Mammary epithelial cell (primary cell): ENCODE measurements at places on chromosomes 7 and 10. TPM values are rescaled to one million over a fixed set of nuclear protein-coding genes. Genes with fewer than 3 reads are reported as not detected.

CD36 gene
- total RNA-seq: 0.50 TPM

AGR3 gene
- not detected in 2 replicates for total RNA-seq

TMEM176B gene
- total RNA-seq: 0.17 TPM

SMKR1 gene
- total RNA-seq: not detected

METTL27 gene
- total RNA-seq: 8.5 TPM

TMEM236 gene
- total RNA-seq: 0.17 TPM

AMPH gene
- under 0.01 TPM for total RNA-seq

C10orf53 gene
- not detected for total RNA-seq

LRRC18 gene
- not detected for total RNA-seq

PLA2G12B gene
- total RNA-seq: not detected

CYP2W1 gene
- total RNA-seq: not detected

FBXL15 gene
- 5.0 TPM for total RNA-seq

ASB10 gene
- total RNA-seq: not detected

NOC3L gene
- 19.0 TPM for total RNA-seq

EPHB6 gene
- total RNA-seq: 0.83 TPM

VGF gene
- total RNA-seq: not detected

MSMB gene
- not detected for total RNA-seq

ANKRD61 gene
- not detected in 2 replicates for total RNA-seq

MKI67 gene
- 1.3 TPM for total RNA-seq

NME8 gene
- total RNA-seq: not detected

UPK3B gene
- total RNA-seq: 0.67 TPM

H2BK1 gene
- total RNA-seq: not detected

AP1S1 gene
- total RNA-seq: 102 TPM

FXYD4 gene
- total RNA-seq: not detected in 2 replicates

IFIT1B gene
- total RNA-seq: not detected in 2 replicates

FKBP9 gene
- total RNA-seq: 129 and 141 TPM in 2 replicates

NPC1L1 gene
- not detected for total RNA-seq

SPDYE2B gene
- total RNA-seq: not detected

SPAG6 gene
- not detected for total RNA-seq

ANKIB1 gene
- total RNA-seq: 56.4 and 61.2 TPM in 2 replicates

ORAI2 gene
- 28.0 TPM for total RNA-seq

CEP55 gene
- 21.0 and 35.4 TPM in 2 replicates for total RNA-seq

RNF133 gene
- 0.17 TPM for total RNA-seq

LRMDA gene
- total RNA-seq: 0.67 TPM

WNT16 gene
- not detected in 2 replicates for total RNA-seq

OPN4 gene
- not detected in 2 replicates for total RNA-seq

TSPAN14 gene
- total RNA-seq: 47.8 TPM

BTBD16 gene
- not detected for total RNA-seq

CALCR gene
- total RNA-seq: not detected in 2 replicates

SLIT1 gene
- not detected in 2 replicates for total RNA-seq

MCU gene
- total RNA-seq: 32.7 and 36.9 TPM in 2 replicates

PTPN20 gene
- 19.3 TPM for total RNA-seq

PCLO gene
- 5.8 TPM for total RNA-seq

CLIP2 gene
- total RNA-seq: 35.5 and 37.9 TPM in 2 replicates

FAM25A gene
- total RNA-seq: not detected

CPEB3 gene
- 1.5 and 2.2 TPM in 2 replicates for total RNA-seq

HNRNPF gene
- total RNA-seq: 149 TPM

RAB19 gene
- 0.89 TPM in 1 of 2 replicates, not detected in the other for total RNA-seq

ZNF804B gene
- not detected for total RNA-seq

HHEX gene
- 0.33 TPM for total RNA-seq

KAZALD1 gene
- total RNA-seq: 1.4 and 2.3 TPM in 2 replicates

HMX2 gene
- total RNA-seq: not detected

FAM13C gene
- total RNA-seq: 4.5 TPM

SPDYE2 gene
- not detected for total RNA-seq

PILRA gene
- total RNA-seq: 0.85 and 0.94 TPM in 2 replicates

KIF11 gene
- total RNA-seq: 9.3 and 22.4 TPM in 2 replicates

CARD11 gene
- total RNA-seq: 1.7 and 2.2 TPM in 2 replicates
